Activated B cell treated with CpG ODN at 0.5 μM for 24 hours (primary cell): ENCODE measurements at places on chromosomes 7 and 10.

GRCh38 chr7:24882989-24883621 is 96.9 kb downstream of the OSBPL3 start:
- H3K36me3 ChIP-seq: peaks cover 12% of the 10 kb centered on the region
- H3K27me3 ChIP-seq: no peaks in the 10 kb centered on the region
- no peak for DNase-seq
- no peak overlapping the region for H3K27ac ChIP-seq
- no peak overlapping the region for H3K4me3 ChIP-seq
- H3K4me1 ChIP-seq: peaks cover 36% of the 10 kb centered on the region

DNA sequence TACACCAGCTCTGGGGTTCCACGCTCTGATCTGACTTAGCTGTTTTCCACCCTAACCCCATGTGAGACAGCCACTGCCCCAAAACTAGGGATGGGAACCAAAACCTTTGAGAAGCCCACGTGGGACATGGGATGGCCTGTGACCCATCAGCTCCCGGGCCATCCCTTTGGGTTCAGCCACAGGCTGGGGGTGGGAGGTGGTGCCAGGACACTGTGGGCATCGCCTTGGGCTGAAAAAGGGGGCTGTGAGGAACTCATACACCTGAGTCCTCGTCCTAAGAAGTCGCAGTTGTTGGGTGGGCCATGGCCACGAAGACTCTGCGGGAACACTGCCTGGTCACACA is 379.1 kb downstream of the DNAJB6 start:
- no peak overlapping the region for H3K27ac ChIP-seq
- no peak overlapping the region for H3K4me3 ChIP-seq
- no peak for DNase-seq
- H3K4me1 ChIP-seq: no peaks in the 10 kb centered on the region

DNA sequence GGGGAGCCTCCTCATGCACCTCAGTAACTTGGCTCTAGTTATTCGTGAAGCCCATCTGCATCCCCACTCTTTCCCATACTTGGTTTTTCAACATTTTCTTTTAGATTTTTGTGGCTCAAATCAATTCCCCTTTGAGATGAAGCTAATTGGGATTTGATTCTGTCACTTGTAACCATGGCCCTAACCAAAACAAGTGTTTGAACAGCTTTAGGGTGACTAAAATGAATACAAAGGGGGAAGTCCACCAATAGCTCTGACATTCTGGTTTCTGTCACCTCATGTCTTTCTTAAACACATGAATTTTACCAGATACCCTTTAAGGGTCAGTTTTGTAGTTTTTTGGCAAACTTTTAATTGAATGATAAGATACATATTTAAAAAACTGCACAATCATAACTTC is 87.0 kb downstream of the PCGF5 start:
- DNase-seq: no peak
- no peaks in the 10 kb centered on the region for H3K4me1 ChIP-seq
- no peaks in the 10 kb centered on the region for H3K36me3 ChIP-seq
- peaks cover 11% of the 10 kb centered on the region for H3K27me3 ChIP-seq

GRCh38 chr7:5671046-5671445 is 110.4 kb downstream of the RNF216 start:
- no peak for DNase-seq
- H3K27me3 ChIP-seq: no peaks in the 10 kb centered on the region
- peaks cover 47% of the 10 kb centered on the region for H3K36me3 ChIP-seq

DNA sequence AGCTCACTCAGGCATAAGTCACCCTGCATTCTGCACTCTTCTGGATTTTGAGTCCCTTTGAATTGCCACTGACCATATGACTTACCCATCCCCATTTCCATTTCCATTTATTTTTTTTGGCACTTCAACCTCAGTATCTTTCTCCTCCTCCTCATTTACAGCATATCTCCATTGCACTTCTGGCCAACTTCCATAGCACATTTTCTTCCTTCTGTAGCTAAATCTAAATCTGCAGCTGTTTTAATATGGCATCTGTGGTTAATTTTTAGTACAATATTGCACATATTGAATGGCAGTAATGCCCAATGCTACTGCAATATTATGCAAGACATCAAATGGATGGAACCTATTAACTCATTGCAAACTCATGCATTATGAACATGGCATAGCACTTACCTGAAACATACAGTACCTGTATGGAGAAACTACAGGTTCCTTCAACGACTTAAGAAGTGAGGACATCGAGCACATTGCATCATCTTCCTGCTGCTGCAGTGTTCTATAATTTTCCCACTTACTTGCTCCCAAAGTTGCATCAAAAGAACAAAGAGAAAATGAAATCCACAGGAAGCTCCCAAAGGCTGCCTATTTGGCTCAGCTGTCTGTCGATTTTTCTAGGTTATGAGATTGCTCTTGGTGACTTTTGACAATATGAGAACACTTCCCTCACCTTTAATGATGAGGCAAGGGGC is 55.7 kb downstream of the LRRTM3 start:
- H3K27me3 ChIP-seq: no peaks in the 10 kb centered on the region
- no peak overlapping the region for H3K27ac ChIP-seq
- no peak for DNase-seq
- H3K4me3 ChIP-seq: no peak overlapping the region
- H3K36me3 ChIP-seq: no peaks in the 10 kb centered on the region

- peak overlapping the region; percentile 92 for H3K27ac ChIP-seq
- H3K4me3 ChIP-seq: peak overlapping the region; percentile 95
- no peaks in the 10 kb centered on the region for H3K27me3 ChIP-seq
- H3K36me3 ChIP-seq: peaks cover 38% of the 10 kb centered on the region
- no peak for DNase-seq
Observed at GRCh38 chr7:6446838-6447580, 745 bp downstream of the DAGLB start.

- DNase-seq: no peak
- no peak overlapping the region for H3K27ac ChIP-seq
- H3K27me3 ChIP-seq: no peaks in the 10 kb centered on the region
- H3K4me3 ChIP-seq: no peak overlapping the region
Observed at GRCh38 chr7:139393621-139394211, 34.0 kb downstream of the LUC7L2 start.

- H3K27ac ChIP-seq: no peak overlapping the region
- peaks cover 46% of the 10 kb centered on the region for H3K36me3 ChIP-seq
- no peak overlapping the region for H3K4me3 ChIP-seq
Observed at GRCh38 chr10:74328388-74328787, 177.4 kb downstream of the ADK start.

GRCh38 chr7:140209866-140210609 is 33.3 kb upstream of the KDM7A start:
- H3K27me3 ChIP-seq: no peaks in the 10 kb centered on the region
- DNase-seq: peak; percentile 61
- H3K4me1 ChIP-seq: peaks cover 86% of the 10 kb centered on the region
- no peaks in the 10 kb centered on the region for H3K36me3 ChIP-seq
- H3K27ac ChIP-seq: peak overlapping the region; percentile 97

GRCh38 chr7:12731214-12731656 is 43.8 kb downstream of the ARL4A start:
- H3K4me3 ChIP-seq: no peak overlapping the region
- H3K36me3 ChIP-seq: no peaks in the 10 kb centered on the region
- no peaks in the 10 kb centered on the region for H3K27me3 ChIP-seq
- H3K27ac ChIP-seq: no peak overlapping the region

DNA sequence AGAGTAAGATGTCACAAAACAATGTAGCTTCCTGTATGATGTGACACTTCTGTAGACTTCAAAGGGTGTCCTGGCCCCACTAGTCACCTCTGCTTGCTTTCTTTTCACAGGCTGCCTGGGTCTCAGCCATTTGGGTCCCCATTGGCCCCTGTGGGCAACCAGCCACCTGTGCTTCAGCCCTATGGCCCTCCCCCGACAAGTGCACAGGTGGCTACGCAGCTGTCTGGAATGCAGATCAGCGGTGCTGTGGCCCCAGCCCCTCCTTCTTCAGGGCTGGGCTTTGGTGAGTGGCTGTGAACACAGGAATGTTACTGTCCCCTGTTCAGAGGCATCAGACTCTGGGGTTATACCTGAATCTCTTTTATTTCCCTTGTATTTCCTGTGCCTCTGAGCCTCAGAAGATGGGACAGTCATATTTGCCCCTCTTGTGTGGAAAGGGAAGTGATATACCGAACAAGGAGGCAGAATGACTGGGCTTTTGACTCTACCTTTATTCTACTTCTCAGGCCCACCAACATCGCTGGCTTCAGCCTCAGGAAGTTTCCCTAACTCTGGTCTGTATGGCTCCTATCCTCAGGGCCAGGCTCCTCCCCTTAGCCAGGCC is 15.4 kb downstream of the SEC24C start:
- DNase-seq: no peak
- peaks cover 20% of the 10 kb centered on the region for H3K4me1 ChIP-seq
- H3K4me3 ChIP-seq: peak overlapping the region; percentile 28
- peak overlapping the region; percentile 56 for H3K27ac ChIP-seq
- H3K27me3 ChIP-seq: no peaks in the 10 kb centered on the region

GRCh38 chr10:98235846-98236245 is 32.1 kb downstream of the LOXL4 start:
- H3K27me3 ChIP-seq: no peaks in the 10 kb centered on the region
- DNase-seq: no peak
- no peak overlapping the region for H3K27ac ChIP-seq
- no peak overlapping the region for H3K4me3 ChIP-seq
- no peaks in the 10 kb centered on the region for H3K4me1 ChIP-seq

GRCh38 chr7:135197343-135197742 is 14.0 kb downstream of the WDR91 start:
- H3K27ac ChIP-seq: no peak overlapping the region
- no peaks in the 10 kb centered on the region for H3K4me1 ChIP-seq
- H3K4me3 ChIP-seq: no peak overlapping the region
- H3K27me3 ChIP-seq: no peaks in the 10 kb centered on the region

DNA sequence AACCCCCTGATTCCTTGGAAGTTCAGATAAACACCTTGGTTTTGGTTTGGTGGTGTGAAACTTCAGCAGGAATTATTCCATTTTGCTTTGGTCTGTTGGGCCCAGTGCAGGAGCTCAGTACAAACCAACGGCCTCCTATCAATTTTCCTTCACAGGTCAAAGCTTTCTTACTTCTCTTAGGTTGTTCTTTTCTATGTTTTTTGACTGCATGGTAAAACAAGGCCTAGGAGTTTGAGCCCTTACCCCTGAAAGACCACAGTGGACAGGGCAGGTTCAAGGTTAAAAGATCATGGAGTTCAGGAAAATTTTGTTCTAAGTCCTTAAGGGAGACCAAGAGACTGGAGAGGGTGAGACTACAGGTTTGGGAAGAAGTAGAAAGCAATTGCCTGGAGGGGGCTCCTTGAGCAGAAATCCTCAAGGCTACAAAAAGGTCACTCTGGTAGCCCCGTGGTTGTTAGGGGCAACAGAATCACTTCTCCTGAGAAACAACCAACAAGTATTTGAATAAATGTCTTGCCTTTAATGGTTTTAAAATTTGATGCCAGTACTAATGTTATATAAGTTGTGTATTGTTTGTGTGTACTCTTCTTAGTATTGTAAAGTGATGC is 40.9 kb upstream of the FHIP2A start:
- H3K4me3 ChIP-seq: no peak overlapping the region
- no peak overlapping the region for H3K27ac ChIP-seq
- no peaks in the 10 kb centered on the region for H3K27me3 ChIP-seq
- no peaks in the 10 kb centered on the region for H3K36me3 ChIP-seq
- H3K4me1 ChIP-seq: no peaks in the 10 kb centered on the region
- DNase-seq: no peak

DNA sequence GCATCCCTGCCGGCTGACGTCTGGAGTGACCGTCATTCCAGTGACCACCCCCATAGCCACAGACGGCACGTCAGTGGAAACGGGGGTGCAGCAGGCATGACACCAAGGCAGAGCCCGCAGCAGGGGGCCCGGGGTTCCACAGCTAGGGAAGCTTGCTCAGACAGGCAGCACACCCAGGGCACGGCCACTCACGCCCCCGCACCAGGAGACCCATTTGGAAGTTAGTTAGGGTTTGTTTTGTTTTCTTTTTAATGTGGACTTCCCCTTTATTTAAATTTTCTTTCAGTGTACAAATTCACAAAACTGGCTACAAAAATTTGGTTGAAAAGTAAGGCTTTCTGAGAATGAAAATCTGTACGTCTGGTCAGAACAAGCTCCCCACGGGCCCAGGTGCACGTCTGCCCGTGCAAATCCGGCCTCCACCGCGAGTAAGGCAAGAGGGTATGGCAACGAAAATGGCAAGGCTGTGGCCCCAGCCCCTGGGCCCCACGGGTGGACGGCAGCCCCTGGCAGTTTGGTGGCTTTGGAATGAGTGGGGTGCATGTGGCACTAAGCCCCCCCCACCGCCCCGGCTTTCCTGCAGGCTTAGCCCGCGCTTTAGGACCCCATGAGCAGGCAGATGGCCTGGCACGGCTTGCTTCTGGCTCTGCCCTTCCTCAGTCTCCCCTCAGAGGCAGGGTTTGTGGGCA is 124.2 kb downstream of the FAM53B start:
- H3K27ac ChIP-seq: peak overlapping the region; percentile 96
- peaks cover 41% of the 10 kb centered on the region for H3K36me3 ChIP-seq
- H3K4me1 ChIP-seq: peaks cover 99% of the 10 kb centered on the region
- H3K27me3 ChIP-seq: no peaks in the 10 kb centered on the region

GRCh38 chr10:31134311-31134952 is 102.8 kb upstream of the ZNF438 start:
- no peaks in the 10 kb centered on the region for H3K27me3 ChIP-seq
- peak; percentile 35 for DNase-seq
- peak overlapping the region; percentile 22 for H3K27ac ChIP-seq

GRCh38 chr10:27822301-27822700 is 76.7 kb upstream of the MKX start:
- H3K27ac ChIP-seq: no peak overlapping the region
- H3K4me1 ChIP-seq: no peaks in the 10 kb centered on the region
- H3K4me3 ChIP-seq: no peak overlapping the region
- no peaks in the 10 kb centered on the region for H3K36me3 ChIP-seq
- no peak for DNase-seq
- no peaks in the 10 kb centered on the region for H3K27me3 ChIP-seq

DNA sequence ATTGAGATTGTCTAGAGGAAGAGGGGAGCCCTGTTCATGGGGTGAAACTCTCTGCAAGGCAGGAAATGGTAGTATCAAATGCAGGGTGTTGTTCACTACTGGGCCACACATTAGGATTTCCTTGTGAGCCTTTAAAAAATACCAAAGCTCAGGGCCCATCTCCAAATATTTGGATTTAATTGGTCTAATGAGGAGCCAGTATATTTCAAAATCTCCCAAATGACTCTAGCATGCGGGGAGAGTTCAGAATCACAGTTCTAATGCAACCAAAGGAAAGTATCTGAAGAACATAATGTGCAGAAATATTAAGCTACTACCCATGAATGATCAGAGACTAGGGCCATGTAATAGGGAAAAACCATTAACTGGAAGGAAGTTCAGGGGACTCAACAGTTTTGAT is 27.3 kb downstream of the JCAD start:
- no peak for DNase-seq
- no peak overlapping the region for H3K4me3 ChIP-seq
- no peaks in the 10 kb centered on the region for H3K36me3 ChIP-seq
- peaks cover 17% of the 10 kb centered on the region for H3K27me3 ChIP-seq
- H3K4me1 ChIP-seq: peaks cover 12% of the 10 kb centered on the region

GRCh38 chr7:113076703-113077102 is 9.9 kb downstream of the GPR85 start:
- DNase-seq: no peak
- no peaks in the 10 kb centered on the region for H3K36me3 ChIP-seq
- peaks cover 17% of the 10 kb centered on the region for H3K27me3 ChIP-seq
- no peak overlapping the region for H3K27ac ChIP-seq
